NCI-H2081 treated with DMSO at 0.1 percent for 48 hours (cell line): ENCODE measurements at places on chromosomes 7 and 10.

GRCh38 chr7:2530071-2530987, 10.8 kb downstream of the LFNG start:
- no peak for DNase-seq

GRCh38 chr7:54810401-54810800, 51.4 kb upstream of the SEC61G start:
- no peak for DNase-seq

DNA sequence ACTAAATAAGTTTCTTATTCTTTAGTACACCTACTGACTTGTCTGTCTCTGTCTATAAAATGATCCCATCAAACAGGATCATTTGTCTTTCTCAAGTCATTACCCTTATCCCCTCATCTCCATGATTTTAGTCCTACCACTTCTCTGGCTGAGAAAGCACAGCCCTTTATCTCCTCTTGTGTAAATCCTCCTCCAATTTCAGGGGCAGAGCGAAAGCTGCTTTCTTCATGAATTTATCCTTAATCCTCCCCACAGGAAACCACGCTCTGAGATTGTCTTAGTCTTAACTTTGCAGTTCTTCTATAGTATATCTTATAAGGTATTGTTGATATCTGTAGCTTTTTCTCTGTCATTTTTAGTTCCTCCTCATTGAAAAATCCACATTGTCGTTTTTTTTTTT, 239.7 kb upstream of the PLXDC2 start:
- no peak for DNase-seq

- no peak for DNase-seq
Measured at GRCh38 chr10:17065273-17065672, 64.3 kb downstream of the CUBN start.

DNA sequence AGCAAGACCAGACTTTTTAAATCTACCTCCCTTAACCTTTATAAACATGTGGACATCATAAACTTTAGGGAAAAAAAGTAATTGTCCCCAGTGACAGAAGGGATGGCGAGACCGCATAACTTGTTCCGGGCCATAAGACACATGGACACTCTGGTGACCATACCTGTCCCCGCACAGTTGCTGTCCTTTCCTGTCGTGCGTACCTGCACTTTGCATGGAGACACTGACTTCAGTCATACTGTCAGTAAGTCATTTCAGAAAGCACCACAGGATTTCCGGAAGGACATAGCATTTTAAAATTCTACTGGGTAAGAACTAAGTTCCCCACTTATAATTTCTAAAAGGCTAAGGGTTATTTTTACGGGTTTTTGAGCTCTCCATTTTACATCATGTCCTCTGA, 120.9 kb downstream of the CREB5 start:
- no peak for DNase-seq

DNA sequence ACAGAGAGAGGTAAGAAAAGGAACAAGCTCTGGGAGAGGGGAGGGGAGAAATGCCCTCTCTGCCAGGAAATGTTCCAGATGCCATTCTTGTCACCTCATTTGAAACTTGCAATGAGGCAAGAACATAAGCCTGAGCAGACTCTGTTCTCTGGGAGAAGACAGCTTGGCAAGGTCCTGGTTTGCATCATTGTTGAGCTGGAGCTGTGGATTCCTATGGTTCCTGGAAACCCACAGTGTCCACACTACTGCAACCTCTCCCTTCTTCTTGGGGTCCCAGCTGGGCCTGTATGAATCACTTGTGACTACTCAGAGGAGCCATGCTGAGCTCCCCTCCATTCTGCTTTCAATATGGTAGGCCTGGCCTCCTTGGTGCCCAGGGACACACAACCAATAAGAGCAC, 60.8 kb upstream of the HECTD2 start:
- no peak for DNase-seq

GRCh38 chr7:151351027-151351426, 9.4 kb downstream of the NUB1 start:
- no peak for DNase-seq

DNA sequence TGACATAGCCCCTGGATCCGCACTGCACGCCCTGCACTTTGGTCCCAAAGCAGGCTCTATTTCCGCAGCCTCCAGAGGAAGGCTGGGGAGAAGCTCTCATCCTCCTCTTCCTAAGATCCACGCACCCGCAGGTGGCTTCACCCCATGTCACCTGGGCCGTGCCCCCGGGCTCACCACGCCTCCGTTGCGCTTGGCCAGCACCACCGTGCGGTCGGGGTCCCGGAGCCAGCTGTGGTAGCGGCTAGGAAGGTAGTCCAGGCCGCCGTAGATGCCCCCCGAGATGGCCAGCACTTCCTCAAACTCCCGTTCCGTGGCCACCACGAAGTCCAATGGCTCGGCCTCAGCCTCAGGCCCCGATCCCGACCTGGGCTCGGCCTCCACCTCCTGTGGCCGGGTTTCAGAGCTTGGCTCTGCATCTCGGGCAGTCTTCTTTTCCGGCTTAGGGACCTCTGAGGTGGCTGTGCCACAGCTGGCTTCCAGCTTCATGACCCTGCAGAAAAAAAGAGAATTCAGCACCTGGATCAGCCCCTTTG, 5.7 kb downstream of the NAT16 start:
- DNase-seq = no peak

- no peak for DNase-seq
Measured at GRCh38 chr7:30751696-30752273, at the start of gene INMT. Gene INMT, plus strand, starts transcription at chr7:30752135. Its CDS starts 16 bp downstream, at chr7:30752151.

GRCh38 chr10:113073549-113074189, 123.6 kb downstream of the TCF7L2 start:
- no peak for DNase-seq

- no peak for DNase-seq
Measured at GRCh38 chr10:118667732-118668131, 72.3 kb upstream of the PRLHR start.
